ENCODE measurements at places on chromosomes 12 and 14. TPM values are rescaled to one million over a fixed set of nuclear protein-coding genes. Genes with fewer than 3 reads are reported as not detected.
A peak's percentile ranks its signal among the peaks of the same experiment; 100 is the strongest.

DNA sequence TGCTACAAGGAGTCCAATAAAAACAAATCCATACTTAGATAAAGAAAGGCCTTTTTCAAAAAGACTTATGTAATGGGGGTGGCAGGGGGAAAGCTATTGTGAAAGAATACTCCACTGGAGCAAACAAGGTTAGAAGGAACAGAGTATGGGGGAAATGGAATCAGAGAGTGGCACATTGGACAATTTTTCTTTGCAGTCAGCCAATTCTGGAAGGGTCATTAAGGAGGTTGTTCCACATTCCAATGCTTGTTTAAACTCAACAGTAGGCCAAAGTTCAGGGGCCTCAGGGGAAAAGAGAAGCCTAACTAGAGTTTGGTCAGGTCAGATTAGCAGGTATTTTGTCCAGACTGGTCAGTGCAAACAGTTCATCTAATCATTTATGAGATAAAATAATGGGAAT, 105.2 kb upstream of the RESF1 start:
- H3K36me3 ChIP-seq = no peaks in the 10 kb centered on the region
- H3K4me1 ChIP-seq = no peaks in the 10 kb centered on the region
- H3K27ac ChIP-seq = no peak overlapping the region
- DNase-seq = no peak

- H3K27me3 ChIP-seq = no peaks in the 10 kb centered on the region
- no peaks in the 10 kb centered on the region for H3K36me3 ChIP-seq
- no peak for DNase-seq
- H3K27ac ChIP-seq = no peak overlapping the region
- no peaks in the 10 kb centered on the region for H3K4me1 ChIP-seq
- H3K4me3 ChIP-seq = no peak overlapping the region
These were observed 24.4 kb upstream of the CRACR2A start for GRCh38 chr12:3777206-3777809.

DNA sequence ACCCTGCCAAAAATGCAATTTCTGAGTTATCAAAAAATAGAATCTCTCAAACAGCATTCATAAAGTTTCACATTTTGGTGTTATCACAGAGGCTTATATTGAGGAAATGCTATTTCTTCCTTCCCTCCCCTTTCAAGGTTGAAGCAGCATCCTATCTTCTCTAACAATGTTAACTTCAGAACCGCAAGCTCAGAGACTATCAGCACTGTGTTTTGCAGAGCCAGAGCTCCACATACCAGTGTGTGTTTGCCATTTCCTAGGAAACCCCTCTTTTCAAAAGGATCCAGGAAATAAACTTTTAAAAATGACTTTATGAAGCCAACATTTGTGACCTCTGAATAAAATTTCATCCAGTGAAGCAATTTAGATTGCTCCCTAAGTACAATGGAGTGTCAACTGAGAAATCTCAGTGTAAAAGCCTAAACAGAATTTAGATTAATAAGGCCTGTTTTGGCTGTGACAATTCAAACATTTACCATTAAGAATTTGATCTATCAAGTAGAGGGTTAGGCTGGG, 332.6 kb downstream of the NOVA1 start:
- no peak overlapping the region for H3K4me3 ChIP-seq
- H3K27ac ChIP-seq = no peak overlapping the region
- no peaks in the 10 kb centered on the region for H3K27me3 ChIP-seq
- DNase-seq = no peak

The HNRNPC gene
- 766 TPM for total RNA-seq

The IRAK3 gene
- total RNA-seq = 8.5 TPM

DNA sequence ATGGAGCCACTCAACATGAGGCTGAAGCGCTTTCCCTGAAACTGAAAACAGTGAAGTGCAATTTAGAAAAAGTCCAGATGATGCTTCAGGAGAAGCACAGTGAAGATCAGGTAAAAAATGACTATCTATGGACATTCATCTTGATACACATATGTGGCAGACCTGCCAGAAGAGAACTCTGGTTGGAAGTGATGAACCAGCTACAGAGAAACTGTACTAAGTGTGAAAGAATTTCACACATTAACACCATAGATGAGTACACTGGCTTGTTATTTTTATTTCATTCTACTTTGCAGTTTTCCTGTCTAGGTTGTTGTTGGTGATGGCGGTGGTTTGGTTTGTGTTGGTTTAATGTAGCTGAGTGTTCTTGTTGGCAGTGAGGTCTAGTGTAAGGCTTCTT, 174.7 kb downstream of the ESR2 start:
- peaks cover 20% of the 10 kb centered on the region for H3K36me3 ChIP-seq
- no peak overlapping the region for H3K4me3 ChIP-seq
- H3K27me3 ChIP-seq = no peaks in the 10 kb centered on the region
- no peaks in the 10 kb centered on the region for H3K4me1 ChIP-seq
- no peak overlapping the region for H3K27ac ChIP-seq

GRCh38 chr14:62674563-62675237, 370.6 kb downstream of the KCNH5 start:
- no peak overlapping the region for H3K4me3 ChIP-seq
- DNase-seq = no peak
- no peaks in the 10 kb centered on the region for H3K36me3 ChIP-seq
- no peaks in the 10 kb centered on the region for H3K27me3 ChIP-seq

The GPR135 gene
- total RNA-seq = 1.1 TPM

The PTCSC3 gene
- not detected for total RNA-seq

DNA sequence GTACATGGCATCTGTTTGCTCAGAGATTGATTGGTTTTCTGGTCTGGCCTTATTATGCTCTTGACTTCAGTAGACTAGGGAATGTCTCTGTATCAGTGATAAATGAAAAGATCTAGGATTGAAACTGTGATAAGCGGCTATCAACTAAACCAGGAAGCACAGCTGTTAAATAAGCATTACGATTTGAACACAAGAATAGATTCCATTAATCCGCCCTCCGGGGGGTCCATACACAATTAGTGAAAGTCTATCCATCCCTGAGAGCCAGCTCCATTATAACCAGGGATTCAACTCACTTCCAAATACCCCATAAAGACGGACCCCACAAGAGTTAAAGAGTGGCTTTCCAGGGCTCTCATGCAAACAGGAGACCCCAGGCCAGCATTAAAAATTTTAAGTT, 279.0 kb downstream of the GRIN2B start:
- no peak overlapping the region for H3K4me3 ChIP-seq
- no peaks in the 10 kb centered on the region for H3K36me3 ChIP-seq
- no peaks in the 10 kb centered on the region for H3K27me3 ChIP-seq
- H3K4me1 ChIP-seq = no peaks in the 10 kb centered on the region
- no peak for DNase-seq

- DNase-seq = peak; percentile 25
- H3K4me1 ChIP-seq = no peaks in the 10 kb centered on the region
- no peaks in the 10 kb centered on the region for H3K27me3 ChIP-seq
- H3K4me3 ChIP-seq = no peak overlapping the region
- H3K36me3 ChIP-seq = no peaks in the 10 kb centered on the region
These were observed 23.7 kb upstream of the DHRS4 start for GRCh38 chr14:23929822-23930294.

- no peaks in the 10 kb centered on the region for H3K36me3 ChIP-seq
- H3K4me1 ChIP-seq = no peaks in the 10 kb centered on the region
- H3K27me3 ChIP-seq = no peaks in the 10 kb centered on the region
These were observed 264.1 kb downstream of the TTC8 start for GRCh38 chr14:89088530-89088929.

DNA sequence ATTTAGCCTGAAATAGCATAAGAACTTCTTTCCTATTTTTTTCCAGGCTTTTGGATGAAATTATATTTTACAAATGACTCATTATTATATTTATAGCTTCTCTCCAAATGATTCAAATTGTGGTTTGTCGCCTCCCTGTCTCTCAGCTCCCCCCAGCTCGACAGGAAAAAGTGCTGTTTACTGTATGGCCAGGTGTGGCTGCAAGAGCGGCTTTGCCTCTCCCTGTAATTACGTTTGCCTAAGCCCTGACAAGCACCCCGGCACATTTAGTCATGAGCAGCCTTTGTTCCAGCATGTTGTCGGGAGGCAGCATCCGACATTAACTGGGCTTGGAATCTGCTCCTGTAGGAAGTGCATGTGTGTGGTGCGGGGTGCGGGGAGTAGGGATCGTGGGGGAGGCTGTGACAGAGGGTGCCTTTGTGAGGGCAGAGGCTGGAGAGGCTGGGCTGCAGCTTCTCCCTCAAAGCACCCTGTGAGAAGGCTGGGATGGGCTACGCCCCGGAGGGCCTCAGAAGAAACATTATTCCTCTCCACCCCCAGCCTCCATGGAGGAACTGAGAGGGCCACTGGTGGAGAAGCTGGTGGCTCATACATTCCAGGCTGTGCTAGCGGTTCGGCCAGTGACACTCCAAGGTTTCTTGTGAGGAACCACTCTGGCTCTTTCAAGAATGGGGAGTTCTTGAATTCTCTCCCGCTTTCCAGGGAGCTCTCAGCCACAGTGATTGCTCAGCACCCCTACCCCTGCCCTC, 42.1 kb upstream of the CTDSP2 start:
- H3K27ac ChIP-seq = no peak overlapping the region
- H3K4me1 ChIP-seq = 0 out of 2 replicates have a peak, but pooled peaks cover 5% of the 10 kb centered on the region
- DNase-seq = no peak
- no peak overlapping the region for H3K4me3 ChIP-seq
- no peaks in the 10 kb centered on the region for H3K36me3 ChIP-seq

DNA sequence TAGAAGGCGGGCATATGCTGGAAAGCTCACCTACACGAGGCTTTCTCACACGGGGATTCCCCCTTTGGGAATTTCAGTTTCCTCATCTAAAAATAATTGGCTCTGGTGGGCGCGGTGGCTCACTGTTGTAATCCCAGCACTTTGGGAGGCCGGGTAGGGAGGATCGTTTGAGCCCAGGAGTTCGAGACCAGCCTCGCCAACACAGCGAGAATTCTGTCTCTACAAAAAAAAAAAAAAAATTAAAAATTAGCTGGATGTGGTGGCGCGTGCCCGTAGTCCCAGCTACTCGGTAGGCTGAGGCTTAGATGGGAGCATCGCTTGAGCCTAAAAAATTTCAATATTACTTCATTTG, 400 bp upstream of the NDUFA12 start:
- no peaks in the 10 kb centered on the region for H3K4me1 ChIP-seq
- 0 out of 2 replicates have a peak, but pooled peaks cover 3% of the 10 kb centered on the region for H3K36me3 ChIP-seq
- DNase-seq = no peak
- no peaks in the 10 kb centered on the region for H3K27me3 ChIP-seq
- H3K4me3 ChIP-seq = peak overlapping the region; percentile 85

DNA sequence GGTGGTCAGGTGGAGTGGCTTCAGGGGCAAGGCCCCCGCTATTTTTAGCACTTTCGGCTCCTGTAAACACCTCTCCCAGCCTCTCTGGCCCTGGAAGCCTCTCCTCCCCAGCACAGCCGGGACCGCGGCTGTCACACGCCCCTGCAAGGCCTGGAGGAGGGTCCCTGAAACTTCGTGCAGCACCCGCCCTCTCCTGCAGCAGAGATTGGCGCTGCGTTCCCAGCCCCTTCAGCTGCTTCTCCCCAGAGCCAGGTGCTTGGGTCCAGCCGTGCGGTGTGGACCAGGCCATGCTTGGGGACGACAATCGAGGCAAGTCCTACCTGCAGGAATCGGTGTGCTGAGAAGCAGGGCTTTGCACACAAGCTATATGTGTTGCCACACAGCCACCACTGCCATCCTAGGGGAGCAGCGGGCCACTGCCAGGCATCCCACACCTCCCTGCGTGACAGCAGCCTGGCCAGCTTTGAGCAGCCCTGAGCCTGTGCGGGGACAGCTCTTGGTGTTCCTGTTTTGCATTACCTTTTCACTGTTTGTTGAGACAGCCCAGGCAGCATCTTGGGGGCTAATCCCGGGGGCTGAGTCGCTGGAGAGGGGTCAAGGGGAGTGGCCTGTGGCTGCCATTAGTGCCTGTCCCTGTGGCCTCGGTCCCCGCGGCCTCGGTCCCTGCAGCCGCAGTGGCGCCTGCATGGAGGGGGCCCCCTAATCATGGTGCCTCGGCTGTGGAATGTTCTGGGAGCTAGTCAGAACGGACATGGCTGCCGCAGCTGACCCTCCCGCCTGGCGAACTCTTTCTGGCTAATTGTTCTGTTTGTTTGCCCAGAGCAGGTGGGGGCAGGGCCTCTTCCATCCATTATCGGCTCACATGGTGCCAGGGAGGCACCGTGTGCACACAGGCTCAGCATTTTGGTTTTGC, 27.6 kb upstream of the TRAF3 start:
- no peaks in the 10 kb centered on the region for H3K27me3 ChIP-seq
- DNase-seq = no peak

The IAPP gene
- total RNA-seq = not detected

GRCh38 chr12:50400104-50400637, 514 bp upstream of the LARP4 start:
- no peaks in the 10 kb centered on the region for H3K4me1 ChIP-seq
- peak overlapping the region; percentile 76 for H3K4me3 ChIP-seq
- H3K27ac ChIP-seq = peak overlapping the region; percentile 70
- no peaks in the 10 kb centered on the region for H3K27me3 ChIP-seq
- DNase-seq = no peak
- no peaks in the 10 kb centered on the region for H3K36me3 ChIP-seq

The OR4M1 gene
- total RNA-seq = not detected

DNA sequence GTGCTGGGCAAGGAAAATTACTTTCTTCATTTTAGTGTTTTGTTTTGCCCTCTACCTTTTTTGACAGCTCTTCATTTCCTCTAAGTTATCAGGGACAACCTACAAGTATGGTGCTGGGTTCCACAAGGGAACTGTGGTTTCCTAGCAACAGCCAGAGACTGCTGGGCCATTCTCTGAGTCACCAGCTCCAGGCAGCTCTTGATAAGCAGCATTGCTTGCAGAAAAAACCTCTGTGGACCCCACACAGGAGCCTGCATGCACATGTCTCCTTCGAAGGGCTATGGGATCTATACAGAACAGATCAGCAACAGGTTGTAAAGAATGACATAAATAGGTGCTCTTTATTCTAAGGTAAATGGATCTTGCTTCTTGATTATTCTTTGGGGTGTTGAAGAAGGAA, 81.0 kb upstream of the CCDC196 start:
- H3K4me1 ChIP-seq = no peaks in the 10 kb centered on the region
- H3K27me3 ChIP-seq = no peaks in the 10 kb centered on the region
- no peak for DNase-seq
- no peak overlapping the region for H3K27ac ChIP-seq
- no peaks in the 10 kb centered on the region for H3K36me3 ChIP-seq

The GPRC5A gene
- 3.5 TPM for total RNA-seq

- no peak overlapping the region for H3K4me3 ChIP-seq
- no peaks in the 10 kb centered on the region for H3K27me3 ChIP-seq
- H3K4me1 ChIP-seq = no peaks in the 10 kb centered on the region
- DNase-seq = no peak
- H3K36me3 ChIP-seq = peaks cover 34% of the 10 kb centered on the region
- no peak overlapping the region for H3K27ac ChIP-seq
These were observed 18.2 kb downstream of the ERP29 start for GRCh38 chr12:112031472-112031871.

GRCh38 chr14:84108746-84109457, 1421.0 kb upstream of the FLRT2 start:
- H3K27ac ChIP-seq = no peak overlapping the region
- DNase-seq = no peak

DNA sequence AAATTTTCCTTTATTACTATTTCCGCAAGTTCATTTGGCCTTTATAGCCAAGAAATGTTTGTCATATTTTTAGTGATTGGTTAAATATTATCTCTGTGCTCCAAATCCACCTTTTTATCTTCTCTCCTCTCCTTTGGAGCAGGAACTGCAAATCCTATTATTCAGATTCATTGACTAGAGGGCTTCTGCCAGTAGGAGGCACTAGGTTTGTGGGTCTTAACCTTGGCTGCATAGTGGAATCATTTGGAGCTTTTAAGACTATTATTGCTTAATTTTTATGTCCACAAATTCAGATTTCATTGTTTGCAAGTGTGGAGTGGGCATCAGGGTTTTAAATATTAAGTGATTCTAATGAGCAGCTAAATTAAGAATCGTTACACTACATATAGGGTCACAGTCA, 75.3 kb upstream of the SYT10 start:
- H3K36me3 ChIP-seq = no peaks in the 10 kb centered on the region
- no peaks in the 10 kb centered on the region for H3K4me1 ChIP-seq
- no peak overlapping the region for H3K4me3 ChIP-seq
- H3K27ac ChIP-seq = no peak overlapping the region

All from GM12878 (cell line).